ENCODE measurements at places on chromosomes 5 and 9.

DNA sequence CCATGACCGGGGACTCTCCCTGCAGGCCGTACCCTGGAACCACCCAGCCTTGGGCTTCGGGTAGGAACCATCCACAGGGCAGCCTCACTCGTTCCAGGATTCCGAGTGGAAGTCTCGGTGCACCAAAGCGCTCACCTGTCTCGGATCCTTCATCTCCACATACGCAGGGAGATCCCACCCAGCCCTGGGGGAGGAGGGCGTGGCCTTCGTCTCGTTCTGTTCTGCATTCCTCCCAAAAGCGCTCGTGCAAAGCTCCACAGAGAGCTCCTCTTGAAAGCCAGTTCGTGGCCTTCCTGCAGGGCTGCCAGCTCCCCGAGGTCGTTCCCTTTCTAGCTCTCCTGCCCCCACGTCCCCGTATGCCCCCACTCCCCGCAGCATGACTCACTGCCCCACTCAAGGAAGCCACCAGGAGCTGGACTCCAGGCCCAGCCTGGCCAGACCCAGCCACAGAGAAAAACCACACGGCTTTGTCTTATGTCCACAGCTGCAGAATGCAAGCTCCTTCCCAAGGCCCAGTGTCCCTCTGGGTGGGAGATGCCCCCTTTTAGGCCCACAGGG is 65.0 kb upstream of the SARDH start:
- DNase-seq, result peak; percentile 6

GRCh38 chr5:37754976-37755375 is 84.9 kb downstream of the GDNF start:
- no peak for DNase-seq

GRCh38 chr5:149517461-149518122 is 33.6 kb downstream of the CSNK1A1 start:
- no peak for DNase-seq

GRCh38 chr9:13718086-13718485 is 438.6 kb upstream of the MPDZ start:
- DNase-seq, result no peak

GRCh38 chr9:19119246-19119645 is 8.0 kb downstream of the PLIN2 start:
- no peak for DNase-seq

- DNase-seq, result no peak
Measured at GRCh38 chr5:68709239-68709638, 384.6 kb upstream of the SLC30A5 start.

- DNase-seq, result no peak
Measured at GRCh38 chr5:131400585-131400984, 136.7 kb downstream of the CDC42SE2 start.

DNA sequence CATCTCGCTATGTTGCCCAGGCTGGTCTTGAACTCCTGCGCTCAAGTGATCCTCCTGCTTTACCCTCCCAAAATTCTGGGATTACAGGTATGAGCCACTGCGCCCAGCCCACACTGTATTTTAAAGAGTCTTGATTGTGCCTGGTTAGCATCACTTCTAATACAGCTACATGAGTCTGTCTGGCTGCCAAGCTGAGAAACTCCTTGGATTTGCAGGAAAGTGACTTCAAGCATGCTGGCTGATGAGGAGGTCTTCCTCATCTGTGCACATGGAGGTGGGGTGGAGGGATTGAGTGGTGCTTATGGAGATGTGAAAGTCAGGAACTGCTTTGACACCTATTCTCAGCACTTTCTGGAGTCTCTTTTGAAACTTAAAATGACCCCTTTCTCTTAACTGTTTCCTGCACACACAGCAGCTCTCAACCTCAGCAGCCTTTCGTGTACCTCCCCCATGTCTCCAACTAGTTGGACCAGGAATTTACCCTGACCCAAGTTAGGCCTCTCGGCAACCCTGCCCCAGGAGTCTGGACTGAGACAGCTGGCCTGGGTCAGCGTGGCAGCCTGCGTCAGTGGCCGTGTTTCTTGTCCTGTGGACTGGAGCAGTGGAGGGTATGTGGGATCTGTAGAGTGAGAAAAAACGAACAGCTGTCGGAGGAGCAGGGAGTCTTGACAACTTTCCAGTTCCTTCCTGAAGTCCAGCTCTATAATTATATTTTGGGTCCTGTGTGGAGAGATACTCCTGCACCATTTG is 72.5 kb downstream of the ACER2 start:
- DNase-seq, result no peak

DNA sequence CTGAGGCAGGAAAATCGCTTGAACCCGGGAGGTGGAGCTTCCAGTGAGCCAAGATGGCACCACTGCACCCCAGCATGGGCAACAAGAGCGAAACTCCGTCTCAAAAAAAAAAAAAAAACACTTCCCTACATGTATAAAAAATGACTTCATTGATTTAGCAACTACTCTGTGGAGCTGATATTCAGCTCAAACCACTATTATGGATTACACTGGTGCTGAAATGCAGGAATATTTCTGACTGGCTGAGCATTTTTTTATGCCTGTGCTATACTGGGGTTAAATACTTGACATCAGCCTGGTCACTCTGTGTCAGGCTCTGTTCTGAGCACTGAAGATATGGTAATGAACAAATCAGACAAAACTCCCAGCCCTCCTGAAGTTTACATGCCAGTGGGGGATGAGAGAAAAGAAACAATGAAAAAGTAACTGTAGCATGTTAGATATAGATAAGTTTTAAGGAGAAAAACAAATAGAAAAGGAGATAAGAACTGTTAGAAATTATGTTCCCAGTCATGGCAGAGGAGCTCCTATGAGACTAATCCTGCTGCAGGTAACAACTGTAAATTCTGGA is 22.6 kb upstream of the TTC39B start:
- DNase-seq, result no peak
